Karpas-422 (cell line): ENCODE measurements at places on chromosomes 4 and X.

- DNase-seq: no peak
These were observed 337.8 kb downstream of the PDGFC start for GRCh38 chr4:156633847-156634246.

GRCh38 chr4:15695729-15696128 is 7.1 kb upstream of the BST1 start:
- no peak for DNase-seq

GRCh38 chr4:52105276-52105675 is 54.2 kb downstream of the SPATA18 start:
- no peak for DNase-seq

GRCh38 chr4:86670756-86671155 is 76.6 kb downstream of the PTPN13 start:
- DNase-seq: no peak

GRCh38 chr4:8539661-8540060 is 40.5 kb upstream of the GPR78 start:
- no peak for DNase-seq

DNA sequence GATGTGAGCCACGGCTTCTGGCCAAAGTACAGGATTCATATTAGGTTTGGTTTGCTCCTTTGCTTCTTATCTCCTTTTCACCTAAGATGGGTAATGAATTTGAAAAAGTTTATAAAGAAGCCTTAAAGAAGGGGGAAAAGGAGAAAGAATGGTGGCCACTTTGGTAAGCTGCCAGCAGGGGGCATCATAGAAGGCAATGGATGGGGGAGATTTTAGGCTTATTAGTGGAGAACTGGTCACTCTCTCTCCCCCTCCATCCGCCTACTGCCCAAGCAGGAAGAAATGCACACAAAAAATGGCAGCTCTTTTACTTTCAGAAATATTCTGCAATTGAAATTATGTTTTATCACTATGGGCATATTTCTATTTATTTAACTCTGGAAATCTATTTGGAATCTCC is 32.0 kb downstream of the SPARCL1 start:
- peak; percentile 76 for DNase-seq

GRCh38 chr4:10075953-10076391 is 40.6 kb downstream of the WDR1 start:
- DNase-seq: no peak

GRCh38 chr4:185945906-185946305 is 123.0 kb upstream of the TLR3 start:
- DNase-seq: no peak

GRCh38 chr4:17068891-17069290 is 170.4 kb upstream of the LDB2 start:
- no peak for DNase-seq

DNA sequence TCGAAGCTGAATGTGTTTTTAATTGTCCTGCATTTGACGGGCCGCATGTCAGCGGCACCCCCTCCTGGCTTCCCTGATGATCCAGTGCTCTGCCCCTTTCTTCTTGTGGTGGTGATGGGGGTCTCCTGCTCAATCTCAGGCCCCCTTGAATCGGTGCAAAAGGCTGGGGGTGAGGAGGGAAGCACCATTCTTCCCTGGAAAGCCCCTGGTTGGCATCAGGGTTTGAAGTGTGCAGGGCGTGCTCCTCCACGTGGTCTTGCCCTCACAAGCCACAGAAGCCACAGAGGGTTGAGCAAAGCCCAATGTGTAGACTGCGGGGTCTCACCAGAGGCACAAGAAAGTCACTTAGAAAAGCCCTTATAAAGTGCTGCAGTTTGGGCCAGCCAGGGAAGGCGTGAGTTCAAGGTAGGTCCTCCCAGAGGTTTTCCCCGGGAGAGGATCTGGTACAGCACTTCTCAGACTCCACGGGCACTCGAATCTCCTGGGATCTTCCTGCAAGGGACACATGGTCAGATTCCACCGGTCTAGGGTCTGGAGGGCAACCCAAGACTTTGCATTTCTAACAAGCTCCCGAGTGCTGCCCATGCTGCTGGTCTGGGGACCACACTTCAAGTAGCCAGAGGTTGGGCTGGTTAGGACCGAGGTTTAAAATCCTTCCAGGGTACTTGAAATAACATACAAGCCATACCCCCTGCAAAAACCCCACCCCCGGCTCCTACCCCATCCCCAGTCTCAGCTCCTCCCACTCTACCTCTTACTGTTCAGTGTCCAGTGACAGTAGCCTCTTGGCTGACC is 35.1 kb downstream of the PSAPL1 start:
- no peak for DNase-seq

DNA sequence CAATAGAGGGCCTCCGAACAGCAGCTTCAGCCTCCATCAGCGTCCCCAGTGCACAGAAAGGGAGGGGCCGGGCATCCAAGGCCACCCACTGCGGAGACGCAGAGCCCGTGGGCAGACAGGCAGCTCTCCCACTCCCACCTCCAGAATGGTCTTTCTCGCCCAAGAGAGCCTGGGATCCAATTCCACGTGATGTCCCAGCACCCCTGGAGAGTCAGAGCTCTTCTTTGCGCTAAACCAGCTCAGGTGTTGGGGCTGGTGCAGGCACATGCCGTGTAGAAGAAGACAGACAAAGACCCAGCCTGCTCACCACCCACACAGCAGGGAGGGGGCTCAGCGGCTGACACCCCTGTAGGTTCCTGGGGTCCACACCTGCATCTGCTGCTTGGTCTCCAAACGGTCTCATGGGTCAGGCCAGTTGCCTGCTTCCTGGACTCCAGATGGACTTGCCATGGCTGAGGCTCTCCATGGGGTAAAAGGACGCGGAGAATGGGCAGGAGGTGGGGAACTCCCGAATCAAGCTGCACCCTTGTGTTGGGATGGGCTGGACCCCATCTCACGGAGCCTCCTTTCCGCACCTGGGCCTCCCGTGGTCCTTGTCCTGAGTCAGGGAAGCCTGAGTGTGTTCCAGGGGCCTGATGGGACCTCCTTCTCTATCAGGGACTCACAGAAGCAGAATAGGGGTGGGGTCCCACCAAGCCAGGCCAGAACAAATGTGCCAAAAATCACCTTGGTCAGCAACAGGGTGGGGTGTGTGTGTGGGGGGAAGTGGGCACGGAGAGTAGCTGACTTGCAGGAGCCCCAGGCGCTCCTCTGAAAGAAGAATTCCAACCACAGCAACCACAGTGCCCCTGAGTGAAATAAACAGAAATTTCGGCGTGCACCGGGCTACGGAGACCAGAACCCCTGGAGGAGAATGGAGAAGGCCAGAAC is 11.6 kb upstream of the ASMTL start:
- DNase-seq: no peak

DNA sequence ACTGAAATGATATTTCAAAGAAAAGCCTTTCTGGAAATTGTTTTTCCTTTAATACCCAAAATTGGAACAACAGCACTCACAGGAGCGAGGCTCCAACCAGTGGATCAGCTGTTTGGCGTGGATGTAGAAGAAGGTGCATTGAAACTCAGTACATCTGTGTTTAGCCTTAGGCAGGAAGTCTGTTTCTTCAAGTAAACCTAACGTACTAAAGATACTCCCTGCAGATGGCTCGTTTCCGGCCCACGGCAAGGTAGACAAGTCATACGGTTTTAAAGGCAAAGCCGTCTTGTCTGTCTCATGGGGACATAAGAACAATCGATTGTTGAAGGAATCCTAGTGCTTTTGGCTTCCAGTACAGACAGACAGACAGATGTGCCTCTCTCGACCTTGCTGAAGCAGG is 50.0 kb upstream of the CLCN4 start:
- DNase-seq: peak; percentile 67

DNA sequence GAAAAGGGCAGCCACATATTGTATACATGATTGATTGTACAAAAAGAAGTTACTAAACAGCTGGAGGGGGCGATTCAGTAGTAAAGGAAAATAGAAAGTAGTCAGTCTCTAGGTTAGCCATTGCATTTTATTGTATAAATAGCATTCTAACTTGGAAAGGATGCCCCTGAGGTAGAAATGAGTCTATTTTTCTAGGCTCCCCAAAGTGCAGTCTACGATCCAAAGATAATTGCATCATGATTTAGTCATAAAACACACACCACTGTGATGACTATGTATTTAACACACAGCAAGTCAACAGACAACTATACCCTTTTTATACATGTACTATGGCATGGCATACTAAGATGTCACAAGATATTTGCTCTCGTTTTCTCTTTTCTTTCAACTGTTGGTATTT is 204.9 kb downstream of the APBB2 start:
- DNase-seq: no peak

DNA sequence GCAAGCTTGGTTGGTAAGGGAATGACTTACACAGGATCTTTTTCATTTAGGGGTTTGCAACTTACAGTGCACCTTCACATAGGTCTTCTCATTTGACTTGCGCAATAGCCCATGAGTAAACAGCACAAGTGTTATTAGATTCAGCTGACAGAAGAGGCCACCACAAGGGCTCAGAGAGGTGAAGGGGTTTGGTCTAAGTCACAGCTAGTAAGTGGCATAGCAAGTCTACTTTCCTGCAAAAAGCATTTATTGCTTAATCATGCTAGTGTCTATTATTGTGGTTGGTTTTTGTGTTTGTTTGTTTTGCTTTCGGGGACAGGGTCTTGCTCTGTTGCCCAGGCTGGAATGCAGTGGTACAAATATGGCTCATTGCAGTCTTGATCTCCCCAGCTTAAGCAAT is 83.3 kb downstream of the SPRY1 start:
- DNase-seq: no peak

- DNase-seq: no peak
These were observed 715.7 kb upstream of the HTR2C start for GRCh38 chrX:113868177-113868576.

GRCh38 chr4:128813965-128814364 is 4.5 kb downstream of the JADE1 start:
- no peak for DNase-seq

- no peak for DNase-seq
These were observed 41.6 kb downstream of the AFM start for GRCh38 chr4:73523126-73523525.

GRCh38 chrX:133213117-133213516 is 5.0 kb downstream of the TFDP3 start:
- DNase-seq: no peak

GRCh38 chrX:132059973-132060540 is 37.0 kb downstream of the STK26 start:
- DNase-seq: no peak
